ENCODE measurements at places on chromosomes 1 and 21.

- DNase-seq = no peak
These were observed 163.3 kb downstream of the RHOU start for GRCh38 chr1:228898582-228898992.

DNA sequence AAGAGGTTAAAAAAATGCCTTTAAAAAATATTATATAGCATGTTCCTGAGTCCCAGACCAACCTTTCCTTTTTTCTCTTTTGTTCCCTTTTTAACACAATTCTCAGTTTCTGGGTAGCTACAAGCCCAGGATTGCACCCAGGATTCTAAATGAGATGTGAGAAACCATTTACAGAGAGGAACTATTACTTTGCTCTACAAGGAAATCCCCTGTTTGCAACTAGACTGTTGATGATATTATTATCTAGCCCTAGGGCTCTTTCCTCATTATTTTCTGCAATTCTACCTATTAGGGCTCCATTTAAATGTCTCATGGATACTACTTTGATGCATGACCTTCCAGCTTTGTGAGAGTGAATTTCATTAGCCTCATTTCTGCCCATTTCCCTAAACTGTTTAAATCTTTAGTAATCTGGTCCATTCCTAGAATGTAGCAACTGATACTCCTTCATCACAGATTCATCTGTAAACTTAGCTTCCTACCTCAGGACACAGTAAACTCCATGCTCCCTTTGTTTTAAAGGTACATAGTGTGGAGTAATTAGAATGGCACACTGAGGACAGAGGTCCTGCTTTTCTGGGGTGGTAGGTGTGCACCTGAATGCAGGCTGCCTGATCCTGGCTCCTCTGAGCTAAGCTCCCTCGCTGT lies 7.1 kb upstream of the KIF14 start:
- DNase-seq = no peak

GRCh38 chr1:7468248-7468647 lies 302.8 kb upstream of the VAMP3 start:
- no peak for DNase-seq

DNA sequence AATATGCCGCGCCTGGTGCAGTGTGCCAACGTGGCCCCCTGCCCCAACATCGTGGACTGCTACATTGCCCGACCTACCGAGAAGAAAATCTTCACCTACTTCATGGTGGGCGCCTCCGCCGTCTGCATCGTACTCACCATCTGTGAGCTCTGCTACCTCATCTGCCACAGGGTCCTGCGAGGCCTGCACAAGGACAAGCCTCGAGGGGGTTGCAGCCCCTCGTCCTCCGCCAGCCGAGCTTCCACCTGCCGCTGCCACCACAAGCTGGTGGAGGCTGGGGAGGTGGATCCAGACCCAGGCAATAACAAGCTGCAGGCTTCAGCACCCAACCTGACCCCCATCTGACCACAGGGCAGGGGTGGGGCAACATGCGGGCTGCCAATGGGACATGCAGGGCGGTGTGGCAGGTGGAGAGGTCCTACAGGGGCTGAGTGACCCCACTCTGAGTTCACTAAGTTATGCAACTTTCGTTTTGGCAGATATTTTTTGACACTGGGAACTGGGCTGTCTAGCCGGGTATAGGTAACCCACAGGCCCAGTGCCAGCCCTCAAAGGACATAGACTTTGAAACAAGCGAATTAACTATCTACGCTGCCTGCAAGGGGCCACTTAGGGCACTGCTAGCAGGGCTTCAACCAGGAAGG lies 4.3 kb downstream of the GJB3 start:
- DNase-seq = no peak

DNA sequence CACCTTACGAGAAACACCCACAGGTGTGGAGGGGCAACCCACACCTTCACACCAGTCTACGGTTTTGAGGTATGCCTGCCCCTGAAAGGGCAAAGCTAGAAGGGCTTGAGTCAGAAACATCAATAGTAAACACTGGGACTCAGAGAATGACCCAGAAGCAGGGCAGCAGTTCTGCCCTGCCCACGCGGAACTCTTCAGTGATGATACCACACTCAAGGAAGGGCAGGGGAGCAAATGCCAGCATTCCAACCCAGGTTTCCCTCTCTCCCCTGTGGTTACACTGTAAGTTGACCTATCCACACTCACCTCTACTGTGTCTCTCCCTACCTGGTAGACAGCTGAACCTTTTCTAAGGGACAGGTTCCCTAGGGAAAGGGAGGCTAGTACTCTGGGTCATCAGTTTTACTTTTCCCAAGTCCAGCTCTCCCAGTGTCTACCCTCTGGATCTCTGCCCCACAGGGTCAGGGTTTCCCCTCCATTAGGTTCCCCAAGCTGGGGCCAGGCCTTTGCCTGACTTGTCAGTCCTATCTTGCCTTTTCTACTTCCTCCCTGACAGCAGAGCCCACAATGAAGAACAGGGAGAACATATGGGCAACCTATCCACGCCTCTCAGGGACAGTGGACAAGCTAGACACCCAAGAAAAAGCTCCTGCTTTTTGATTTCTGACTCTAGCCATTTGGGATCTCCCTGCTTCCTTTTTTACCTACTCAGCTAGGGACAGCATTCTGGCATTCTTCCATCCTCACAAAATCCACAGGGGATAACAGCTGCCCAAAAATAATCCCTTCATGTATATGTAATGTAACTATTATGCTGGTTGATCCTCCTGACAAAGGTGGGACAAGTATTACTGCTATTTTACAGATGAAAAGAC lies 3.0 kb downstream of the F11R start:
- DNase-seq = no peak

DNA sequence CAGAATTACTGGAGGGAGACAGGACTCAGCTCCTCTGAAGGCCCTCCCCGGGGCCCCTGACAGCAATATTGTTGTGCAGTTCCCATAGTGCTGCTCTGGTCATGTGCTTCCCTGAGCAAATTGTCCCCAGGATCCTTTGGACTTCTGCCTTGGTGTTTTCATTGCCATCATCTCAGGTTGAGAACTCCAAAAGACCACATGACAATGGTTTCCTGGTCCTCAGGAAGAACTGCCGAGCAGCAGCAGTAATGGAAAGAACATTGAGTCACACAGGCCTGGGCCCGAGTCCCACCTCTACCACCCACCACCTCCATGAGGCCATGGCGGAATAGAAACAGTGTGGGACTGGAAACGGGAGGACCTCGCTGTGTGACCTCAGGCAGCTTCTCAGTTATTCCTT lies 6.3 kb upstream of the CTTNBP2NL start:
- no peak for DNase-seq

GRCh38 chr1:183248989-183249691 lies 63.1 kb downstream of the LAMC2 start:
- no peak for DNase-seq

DNA sequence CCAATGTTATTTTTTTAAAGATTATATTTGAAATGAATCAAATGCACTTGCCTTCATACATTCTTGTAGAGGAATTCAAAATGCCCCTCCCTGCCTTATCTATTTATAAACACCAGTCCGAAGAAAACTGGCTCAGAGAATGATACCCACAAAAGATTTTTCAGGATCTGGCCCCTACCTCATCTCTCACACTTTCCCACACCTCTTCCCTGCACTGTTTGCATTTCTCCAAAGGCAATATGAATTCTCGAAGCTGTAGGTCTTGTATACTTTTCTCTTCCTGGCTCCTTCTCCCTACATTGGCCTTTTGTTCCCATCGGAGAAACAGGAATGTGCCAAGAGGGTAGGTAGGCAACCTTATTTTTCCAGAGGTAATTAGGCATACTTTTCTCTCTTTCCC lies 12.0 kb upstream of the CCDC190 start:
- no peak for DNase-seq

DNA sequence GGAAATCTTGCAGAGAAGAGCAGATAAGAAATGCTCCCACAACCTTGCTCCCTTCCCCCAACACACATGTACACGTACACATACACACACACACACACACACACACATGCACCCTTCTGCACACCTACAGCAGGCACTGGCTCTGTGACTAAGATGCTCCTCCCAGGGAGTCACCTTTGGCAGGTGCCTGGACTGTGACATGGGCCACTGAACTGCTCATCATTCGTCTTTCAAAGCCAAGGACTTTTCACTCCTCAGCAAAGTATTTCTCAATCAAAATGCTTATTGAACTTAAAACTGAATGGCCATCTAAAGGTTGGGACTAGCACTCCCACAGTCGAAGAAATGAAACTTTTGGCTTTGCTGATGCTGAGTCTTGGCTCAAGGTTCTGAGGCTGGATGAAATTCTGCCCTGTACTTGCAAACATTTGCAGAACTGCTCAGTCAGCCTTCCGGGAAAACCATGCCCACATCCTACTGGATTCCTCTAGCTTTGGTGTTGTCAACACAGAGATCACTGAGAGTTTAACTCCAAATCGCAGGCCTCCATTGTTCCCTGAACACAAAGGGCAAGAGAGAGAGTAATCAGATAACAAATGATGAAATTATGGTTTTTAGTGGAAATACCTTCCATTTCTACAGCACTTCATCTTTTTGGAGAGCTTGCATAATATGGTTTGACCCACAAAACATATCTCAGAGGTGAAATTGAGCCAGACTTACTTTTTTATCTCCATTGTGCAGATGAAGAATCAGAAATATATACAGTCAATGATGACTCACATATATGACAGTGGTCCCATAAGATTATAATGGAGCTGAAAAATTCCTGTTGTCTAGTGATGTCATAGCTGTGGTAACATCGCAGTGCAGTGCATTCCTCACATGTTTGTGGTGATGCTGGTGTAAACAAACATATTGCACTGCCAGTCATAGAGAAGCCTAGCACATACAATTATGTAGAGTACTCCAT lies 72.4 kb upstream of the BCAR3 start:
- DNase-seq = no peak

- no peak for DNase-seq
These were observed 9.3 kb upstream of the TSNAX start for GRCh38 chr1:231519166-231519565.

DNA sequence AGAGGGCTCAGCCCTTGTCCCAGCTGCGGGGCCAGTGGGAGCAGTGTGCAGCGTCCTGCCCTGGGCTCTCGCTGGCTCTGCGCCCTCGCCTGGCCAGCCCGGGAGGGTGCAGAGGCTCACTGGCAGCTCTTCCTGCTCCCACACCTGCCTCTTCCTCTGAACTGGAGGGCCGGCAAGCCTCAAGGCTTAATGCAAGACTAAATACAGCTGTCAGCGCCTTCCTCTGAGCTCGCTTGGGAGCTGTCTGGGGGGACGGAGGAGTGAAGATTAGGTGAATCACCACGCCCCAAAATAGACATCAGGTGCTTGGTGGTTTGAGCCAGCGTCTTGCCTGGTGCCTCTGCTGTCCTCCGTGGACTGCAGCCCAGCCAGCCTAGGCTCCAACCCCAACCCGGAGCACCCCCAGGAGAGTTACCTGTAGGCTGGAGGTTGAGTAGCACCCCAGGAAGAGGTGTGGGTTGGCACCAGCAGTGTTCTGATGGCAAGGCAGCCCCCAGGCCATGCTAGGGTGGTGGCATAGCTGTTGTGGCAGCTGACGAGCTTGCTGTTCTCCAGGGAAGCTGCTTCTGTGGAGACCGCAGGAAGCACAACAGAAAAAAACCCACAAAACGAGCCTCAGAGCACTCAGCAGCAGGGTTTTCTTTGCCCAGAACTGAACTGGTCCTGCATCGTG lies 36.9 kb downstream of the UMODL1 start:
- peak; percentile 45 for DNase-seq

GRCh38 chr1:35539073-35539823 lies 18.0 kb downstream of the KIAA0319L start:
- DNase-seq = no peak

- no peak for DNase-seq
These were observed 140.2 kb upstream of the MAGI3 start for GRCh38 chr1:113250161-113250560.

DNA sequence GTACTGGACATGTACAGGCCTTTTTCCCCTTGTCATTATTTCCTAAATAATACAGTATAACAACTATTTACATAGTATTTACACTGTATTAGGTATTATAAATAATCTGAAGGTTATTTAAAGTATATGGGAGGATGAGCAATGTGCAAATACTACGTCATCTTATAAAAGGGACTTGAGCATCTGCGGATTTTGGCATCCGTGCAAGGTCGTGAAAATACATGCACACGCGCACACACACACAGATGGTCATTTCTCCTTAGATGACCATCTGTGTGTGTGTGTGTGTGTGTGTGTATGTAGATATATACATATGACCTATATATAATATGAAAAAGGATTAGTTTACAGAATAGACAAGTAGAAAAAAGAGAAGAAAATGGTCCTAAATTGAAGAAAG lies 15.4 kb downstream of the ALG14 start:
- no peak for DNase-seq

- DNase-seq = no peak
These were observed 204.7 kb downstream of the LHX8 start for GRCh38 chr1:75338616-75339483.

DNA sequence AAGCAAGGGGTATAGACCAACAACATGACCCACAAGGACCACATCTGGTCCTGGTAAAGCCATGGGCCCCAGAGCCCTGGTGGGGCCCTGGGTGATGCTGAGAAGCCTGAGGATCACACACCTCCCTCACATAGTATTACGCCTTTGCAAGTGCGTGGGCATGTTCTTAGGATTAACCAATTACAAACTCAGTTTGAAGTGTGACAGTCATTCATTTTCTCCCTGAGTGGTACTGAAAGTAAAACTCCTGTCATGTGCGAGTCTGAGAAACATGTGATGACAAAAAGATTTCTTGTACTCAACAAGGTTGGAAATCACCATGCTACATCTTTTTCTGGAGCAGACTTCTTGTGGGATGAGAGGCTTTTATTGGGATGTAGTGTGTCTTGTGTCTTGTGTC lies 315.3 kb upstream of the DUSP10 start:
- DNase-seq = no peak

DNA sequence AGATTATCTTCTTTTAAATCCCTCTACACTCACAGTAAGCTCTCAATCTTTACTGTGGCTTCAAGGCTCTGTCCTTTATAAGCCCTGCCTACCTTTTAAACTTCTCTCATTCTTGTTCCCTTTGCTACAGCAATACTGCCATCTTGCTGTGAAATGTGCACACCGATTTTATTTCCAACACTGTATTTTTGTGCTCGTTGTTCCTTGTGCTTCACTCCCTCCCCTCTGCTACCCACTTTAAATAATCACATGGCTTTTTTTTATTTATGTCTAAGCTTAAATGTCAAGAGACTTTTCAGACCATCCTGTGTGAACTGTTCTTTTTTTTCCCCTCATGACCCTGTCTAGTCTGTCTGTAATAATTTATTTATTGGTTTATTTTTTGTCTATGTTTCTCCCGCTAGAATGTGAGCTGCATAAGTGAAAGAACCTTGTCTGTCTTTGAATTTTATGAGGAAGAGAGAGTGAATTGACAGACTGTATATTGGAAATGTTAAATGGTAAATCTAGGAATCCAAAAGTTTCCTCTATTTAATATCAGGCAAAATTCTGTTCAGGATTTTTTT lies 45.7 kb downstream of the ABCD3 start:
- no peak for DNase-seq

GRCh38 chr1:225949041-225949440 lies 8.0 kb upstream of the LEFTY2 start:
- no peak for DNase-seq

Data from stimulated activated CD4-positive, alpha-beta T cell treated with anti-CD3 and anti-CD28 coated beads, TNF-alpha, amount 100 ng/mL, for 48 hours (primary cell).